ENCODE measurements at places on chromosomes 5 and 9. TPM values are rescaled to one million over a fixed set of nuclear protein-coding genes. Genes with fewer than 3 reads are reported as not detected.
A peak's percentile ranks its signal among the peaks of the same experiment; 100 is the strongest.

STK32A gene
- total RNA-seq, result 7.9 TPM

ANGPTL2 gene
- 2.4 TPM for total RNA-seq

PTPRD gene
- 33.6 TPM for total RNA-seq

- H3K4me3 ChIP-seq, result no peak overlapping the region
- H3K27ac ChIP-seq, result no peak overlapping the region
These were observed 3.7 kb upstream of the DOLPP1 start for GRCh38 chr9:129077236-129077635.

- DNase-seq, result no peak
- no peak overlapping the region for H3K4me3 ChIP-seq
- no peak overlapping the region for H3K27ac ChIP-seq
- no peaks in the 10 kb centered on the region for H3K27me3 ChIP-seq
These were observed 6.3 kb upstream of the CLPTM1L start for GRCh38 chr5:1351156-1351555.

GRCh38 chr5:96432216-96433065 lies 607 bp downstream of the PCSK1 start:
- no peak overlapping the region for H3K27ac ChIP-seq
- H3K36me3 ChIP-seq, result no peaks in the 10 kb centered on the region
- no peaks in the 10 kb centered on the region for H3K27me3 ChIP-seq

DNA sequence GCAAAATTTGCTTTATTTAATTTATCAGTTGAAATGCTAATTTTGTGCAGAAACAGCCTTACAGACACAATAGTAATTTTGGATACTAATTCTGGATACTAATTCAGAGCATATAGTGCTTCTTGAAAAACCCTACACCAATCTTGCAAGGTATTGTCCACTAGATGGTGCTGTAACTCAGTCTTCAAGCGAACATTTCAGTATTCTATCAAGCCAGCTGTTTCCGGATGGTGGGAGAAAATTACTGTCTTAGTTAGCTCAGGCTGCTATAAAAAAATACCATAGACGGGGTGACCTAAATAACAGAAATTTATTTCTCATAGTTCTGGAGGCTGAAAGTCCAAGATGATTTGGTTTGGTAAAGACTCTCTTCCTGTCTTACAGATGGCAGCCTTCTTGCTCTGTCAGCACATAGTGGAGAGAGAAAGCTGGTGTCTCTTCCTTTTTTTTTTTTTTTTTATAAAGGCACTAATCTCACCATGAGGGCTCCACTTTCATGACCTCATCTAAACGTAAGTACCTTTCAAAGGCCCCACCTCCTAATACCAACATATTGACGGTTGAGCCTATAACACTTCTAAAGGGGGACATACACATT lies 1306.5 kb upstream of the CDH9 start:
- no peak overlapping the region for H3K4me3 ChIP-seq
- no peaks in the 10 kb centered on the region for H3K4me1 ChIP-seq
- H3K36me3 ChIP-seq, result no peaks in the 10 kb centered on the region
- peak; percentile 25 for DNase-seq
- no peak overlapping the region for H3K27ac ChIP-seq

- H3K27me3 ChIP-seq, result no peaks in the 10 kb centered on the region
- no peak for DNase-seq
- no peaks in the 10 kb centered on the region for H3K4me1 ChIP-seq
- H3K36me3 ChIP-seq, result no peaks in the 10 kb centered on the region
- H3K4me3 ChIP-seq, result no peak overlapping the region
These were observed 73.3 kb downstream of the SLCO4C1 start for GRCh38 chr5:102222772-102223171.

- no peaks in the 10 kb centered on the region for H3K4me1 ChIP-seq
- no peaks in the 10 kb centered on the region for H3K27me3 ChIP-seq
- H3K27ac ChIP-seq, result no peak overlapping the region
- DNase-seq, result no peak
- H3K36me3 ChIP-seq, result no peaks in the 10 kb centered on the region
- no peak overlapping the region for H3K4me3 ChIP-seq
These were observed 82.1 kb downstream of the GIN1 start for GRCh38 chr5:103037673-103038455.

DNA sequence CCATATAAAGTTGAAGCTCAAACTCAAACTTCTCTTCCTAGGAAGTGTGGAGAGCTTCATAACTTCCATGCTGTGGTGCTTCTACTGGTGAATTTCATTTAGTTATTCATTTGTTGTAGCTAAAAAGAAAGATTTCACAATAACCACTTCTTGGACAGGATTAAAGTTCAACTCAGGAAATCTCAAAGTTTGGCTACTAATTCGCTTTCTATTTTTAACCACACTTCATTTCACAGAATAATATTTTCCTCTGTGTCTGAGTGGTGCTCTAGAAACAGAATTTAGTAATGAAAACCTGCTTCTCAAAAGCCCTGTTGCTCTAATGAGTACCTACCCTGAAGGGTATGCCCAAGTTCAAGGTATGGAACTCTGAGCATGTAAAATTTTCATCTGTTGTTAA lies 73.9 kb downstream of the ACTBL2 start:
- no peaks in the 10 kb centered on the region for H3K27me3 ChIP-seq
- peak overlapping the region; percentile 45 for H3K27ac ChIP-seq
- no peak for DNase-seq
- peaks cover 21% of the 10 kb centered on the region for H3K4me1 ChIP-seq
- H3K4me3 ChIP-seq, result no peak overlapping the region

GRCh38 chr9:83625178-83625577 lies 2.2 kb downstream of the IDNK start:
- no peak overlapping the region for H3K27ac ChIP-seq
- no peak overlapping the region for H3K4me3 ChIP-seq
- no peak for DNase-seq
- no peaks in the 10 kb centered on the region for H3K4me1 ChIP-seq

DNA sequence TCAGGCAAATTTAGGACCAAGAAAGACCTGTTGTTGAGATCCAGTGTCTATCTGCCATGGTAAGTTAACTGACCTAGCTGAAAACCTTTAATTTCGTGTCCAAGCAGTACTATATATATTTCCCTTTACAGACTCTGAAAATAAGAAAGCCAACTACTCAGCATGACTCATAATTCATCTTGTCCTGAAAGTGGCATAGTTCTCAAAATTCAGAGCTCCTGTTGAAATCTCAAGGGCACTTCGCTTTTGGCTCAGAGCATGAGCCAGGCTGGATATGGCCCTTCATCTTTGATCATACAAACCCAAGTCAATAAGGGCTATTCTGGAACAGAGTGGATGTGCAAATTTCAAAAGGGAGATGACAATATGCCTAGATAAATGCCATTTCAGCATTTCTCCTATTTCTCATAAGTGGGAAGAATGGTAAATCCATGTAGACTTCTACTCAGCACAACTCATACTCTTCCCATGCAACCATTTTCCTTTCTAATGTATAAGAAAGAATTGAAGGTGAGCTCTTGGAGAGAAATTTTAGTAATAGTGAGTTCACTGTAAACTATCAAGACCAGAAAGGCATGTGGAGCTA lies 567.9 kb upstream of the DAB2 start:
- H3K4me1 ChIP-seq, result no peaks in the 10 kb centered on the region
- H3K4me3 ChIP-seq, result no peak overlapping the region
- no peaks in the 10 kb centered on the region for H3K27me3 ChIP-seq
- H3K36me3 ChIP-seq, result no peaks in the 10 kb centered on the region
- DNase-seq, result no peak

DNA sequence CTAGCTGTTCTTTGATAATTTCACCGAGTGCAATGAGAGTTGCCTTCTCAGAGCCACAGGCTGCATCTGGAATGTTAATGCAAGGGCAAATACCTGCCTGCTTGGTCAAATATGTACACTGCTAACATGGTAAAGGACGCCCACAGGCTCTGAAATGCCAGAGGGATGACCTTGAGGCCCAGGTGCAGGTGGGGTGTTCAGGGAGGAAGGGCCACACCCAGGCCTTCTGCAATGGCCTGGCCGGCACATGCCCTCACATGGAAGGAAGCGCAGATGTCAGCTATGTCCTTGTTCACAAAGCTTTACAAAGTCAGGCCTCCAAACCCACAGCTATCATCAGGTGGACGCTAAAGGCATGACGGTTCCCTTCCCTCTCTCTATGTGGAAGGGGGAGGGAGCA lies 48.6 kb downstream of the HRH2 start:
- no peaks in the 10 kb centered on the region for H3K4me1 ChIP-seq
- no peaks in the 10 kb centered on the region for H3K36me3 ChIP-seq
- DNase-seq, result peak; percentile 0
- no peak overlapping the region for H3K4me3 ChIP-seq
- H3K27ac ChIP-seq, result no peak overlapping the region
- H3K27me3 ChIP-seq, result no peaks in the 10 kb centered on the region

DNA sequence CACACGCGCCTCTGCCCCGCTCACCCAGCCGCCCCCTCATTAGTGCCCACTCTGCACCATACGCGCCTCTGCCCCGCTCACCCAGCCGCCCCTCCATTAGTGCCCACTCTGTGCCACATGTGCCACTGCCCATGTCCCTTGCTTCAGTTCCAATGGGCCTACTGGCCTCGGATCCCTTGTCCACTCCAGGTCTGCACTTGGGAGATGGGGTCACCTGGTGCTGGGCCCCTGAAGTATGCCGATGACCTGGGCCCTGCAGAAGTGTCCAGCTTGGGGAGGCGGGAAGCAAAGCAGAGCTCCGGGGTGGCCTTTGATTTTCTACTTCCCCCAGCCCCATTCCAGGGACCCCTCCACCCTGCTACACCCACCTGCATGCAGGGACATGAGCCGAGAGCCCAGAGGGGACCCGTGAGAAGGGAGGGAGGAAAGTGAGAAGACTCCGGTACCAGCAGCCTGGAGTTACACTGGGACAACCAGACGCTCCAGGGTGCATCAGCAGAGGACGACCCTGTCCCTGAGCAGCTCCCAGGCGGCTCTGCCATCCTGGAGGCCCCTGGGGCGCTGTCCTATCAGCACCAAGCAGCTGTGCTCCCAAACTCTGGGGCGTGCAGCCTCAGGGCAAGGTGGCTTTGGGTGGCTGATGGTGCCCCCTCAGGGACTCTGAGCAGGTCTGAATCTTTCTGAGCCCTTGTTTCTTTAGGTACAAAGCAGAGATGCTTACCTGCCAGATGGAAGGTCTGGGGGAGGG lies 140.8 kb downstream of the RXRA start:
- no peak overlapping the region for H3K4me3 ChIP-seq
- H3K27me3 ChIP-seq, result no peaks in the 10 kb centered on the region
- no peaks in the 10 kb centered on the region for H3K36me3 ChIP-seq
